ENCODE measurements at places on chromosomes 7 and 10.
A peak's percentile ranks its signal among the peaks of the same experiment; 100 is the strongest.

- peak; percentile 12 for DNase-seq
These were observed 188.8 kb downstream of the GFRA1 start for GRCh38 chr10:116084161-116084560.

DNA sequence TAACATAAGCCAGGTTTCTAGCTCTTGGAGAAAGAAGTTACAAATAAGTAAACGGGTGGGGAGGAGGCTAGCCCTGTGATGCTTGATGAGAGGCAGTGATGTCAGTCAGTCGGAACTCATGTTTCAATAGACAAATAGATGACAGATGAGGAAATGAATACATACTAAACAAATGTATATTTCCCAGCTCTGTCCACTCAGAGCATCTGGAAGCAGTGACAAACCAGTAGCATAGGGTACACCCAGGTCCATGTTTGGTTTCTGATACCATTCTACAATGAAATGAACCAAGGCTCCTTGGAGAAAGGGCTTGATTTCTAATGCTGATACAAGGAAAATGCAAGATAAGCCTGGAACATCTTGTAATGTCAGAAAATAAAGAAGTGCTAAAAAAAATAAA is 30.6 kb downstream of the PODXL start:
- no peak for DNase-seq

DNA sequence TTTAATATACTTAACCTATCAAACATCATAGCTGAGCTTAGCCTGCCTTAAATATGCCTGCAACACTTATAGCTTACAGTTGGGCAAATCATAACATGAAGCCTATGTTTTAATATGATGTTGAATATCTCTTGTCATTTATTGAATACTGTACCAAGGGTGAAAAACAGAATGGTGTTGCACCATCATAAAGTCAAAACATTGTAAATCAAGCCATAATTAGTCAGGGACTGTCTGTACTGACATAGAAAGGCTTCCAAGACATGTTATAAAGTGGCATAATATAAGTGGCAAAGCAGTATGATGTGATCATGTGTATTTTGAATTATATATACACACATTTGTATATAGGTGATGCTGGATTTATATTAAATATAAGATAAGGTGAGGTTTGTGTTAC is 140.0 kb downstream of the ZEB1 start:
- no peak for DNase-seq

DNA sequence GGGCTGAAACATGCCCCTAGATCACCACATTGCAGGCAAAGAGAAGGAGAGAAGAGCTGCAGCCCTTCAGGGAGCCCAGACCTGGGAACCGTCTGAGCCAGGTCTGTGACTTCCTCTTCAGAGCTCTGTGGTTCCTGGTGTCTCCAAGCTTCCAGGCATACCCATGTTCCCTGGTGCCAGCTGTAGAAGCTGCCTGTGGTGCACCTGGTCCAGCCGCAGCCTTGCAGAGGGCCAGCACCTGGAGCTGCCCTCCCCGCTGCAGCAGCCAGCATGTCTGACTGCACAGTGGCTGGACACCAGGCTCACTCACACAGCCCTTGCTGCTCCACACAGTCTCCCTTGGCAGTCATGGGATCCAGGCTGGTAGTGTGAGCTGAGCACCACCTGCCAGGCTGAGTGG is 33.6 kb downstream of the C7orf25 start:
- DNase-seq, result no peak

- no peak for DNase-seq
These were observed 147.8 kb downstream of the ADCY1 start for GRCh38 chr7:45721686-45722598.
